ENCODE measurements at places on chromosomes 3 and 15.

DNA sequence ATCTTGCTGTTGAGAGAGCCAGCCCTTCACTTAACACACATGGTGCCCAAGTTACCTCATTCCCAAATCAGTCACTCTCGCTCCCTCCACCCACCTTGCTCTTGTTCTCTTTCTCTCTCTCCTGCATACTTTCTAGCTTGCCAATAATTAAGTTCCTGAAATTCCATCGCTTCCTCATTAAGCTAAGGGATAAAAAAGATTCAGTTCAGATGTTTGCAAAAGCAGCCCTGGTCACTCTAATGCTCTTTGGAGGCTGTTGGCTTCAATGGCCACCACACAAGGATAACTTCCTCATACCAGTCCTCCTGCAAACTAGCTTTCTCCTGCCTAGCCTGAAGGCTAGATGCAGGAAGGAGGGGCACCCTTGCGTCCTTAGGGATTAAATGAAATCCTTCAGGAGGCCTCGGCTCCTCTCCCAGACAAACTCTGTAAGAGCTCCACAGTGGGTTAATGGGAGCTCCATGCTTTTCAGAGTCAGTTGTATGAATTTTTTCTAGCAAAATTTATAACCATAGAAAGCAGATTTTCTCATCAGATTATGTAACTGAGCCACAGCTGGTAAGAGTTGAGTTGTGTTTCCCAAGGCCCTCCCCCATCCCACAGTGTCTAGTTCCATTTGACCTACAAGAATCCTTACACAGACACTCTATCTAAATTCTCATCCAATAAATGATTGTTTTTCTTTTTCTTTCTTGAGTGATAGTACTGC is 176.6 kb upstream of the TRIM42 start:
- no peak overlapping the region for H3K27ac ChIP-seq
- no peak for DNase-seq
- H3K36me3 ChIP-seq = no peaks in the 10 kb centered on the region
- H3K4me3 ChIP-seq = no peak overlapping the region

DNA sequence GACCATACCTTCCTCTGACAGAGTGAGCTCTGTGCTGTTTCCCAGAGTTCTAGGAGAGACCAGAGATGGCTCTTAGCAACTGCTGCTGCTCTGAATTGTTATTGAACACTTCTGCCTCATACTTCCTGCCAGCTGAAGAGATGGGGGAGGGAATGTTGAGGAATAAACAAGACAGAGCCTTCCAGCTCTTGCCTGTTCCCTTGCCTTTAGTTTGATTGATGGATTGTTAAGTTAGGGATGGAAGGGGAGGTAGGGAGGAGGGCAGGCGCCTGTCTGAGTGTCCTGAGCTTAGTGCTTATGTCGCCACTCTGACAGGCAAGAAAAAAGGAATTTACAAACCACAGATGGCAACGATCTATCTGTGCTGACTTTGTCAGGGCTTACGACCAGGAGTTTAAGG is 42.8 kb downstream of the ZNF609 start:
- peaks cover 14% of the 10 kb centered on the region for H3K36me3 ChIP-seq
- no peak for DNase-seq
- peak overlapping the region; percentile 51 for H3K27ac ChIP-seq
- peak overlapping the region; percentile 57 for H3K4me3 ChIP-seq
- H3K4me1 ChIP-seq = peaks cover 76% of the 10 kb centered on the region

GRCh38 chr3:136465296-136465695 is 215.2 kb downstream of the PCCB start:
- no peak for DNase-seq
- H3K27ac ChIP-seq = peak overlapping the region; percentile 49
- peaks cover 9% of the 10 kb centered on the region for H3K36me3 ChIP-seq
- peaks cover 14% of the 10 kb centered on the region for H3K4me1 ChIP-seq
- no peak overlapping the region for H3K4me3 ChIP-seq
- H3K27me3 ChIP-seq = no peaks in the 10 kb centered on the region

DNA sequence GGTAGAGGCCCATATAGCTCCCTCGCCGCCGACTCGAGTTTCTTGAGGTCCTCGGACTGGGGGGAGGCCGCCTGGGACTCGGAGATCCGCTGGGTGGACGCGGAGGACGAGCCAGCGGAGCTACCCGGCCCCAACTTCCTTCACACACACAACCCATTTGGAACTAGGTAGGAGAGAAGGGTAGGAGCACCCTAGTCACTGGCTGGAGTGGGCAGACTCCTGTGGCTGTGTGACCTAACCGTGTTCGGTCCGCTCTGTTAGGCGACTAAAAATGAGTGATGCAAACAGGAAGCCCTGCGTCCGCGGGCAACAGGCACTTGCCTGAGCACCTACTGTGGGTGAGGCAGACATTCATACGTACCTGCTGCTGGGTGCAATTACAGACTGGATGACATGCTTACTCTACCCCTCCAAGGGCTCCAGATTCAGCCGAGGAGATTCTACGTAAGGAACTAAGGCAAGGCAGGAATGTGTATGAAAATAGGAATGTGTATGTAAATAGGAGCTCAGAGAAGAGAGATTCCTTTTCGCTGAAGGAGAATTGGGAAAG is 4.6 kb upstream of the SIN3A start:
- H3K4me1 ChIP-seq = peaks cover 26% of the 10 kb centered on the region
- H3K4me3 ChIP-seq = peak overlapping the region; percentile 97
- H3K27me3 ChIP-seq = no peaks in the 10 kb centered on the region
- H3K36me3 ChIP-seq = peaks cover 33% of the 10 kb centered on the region
- H3K27ac ChIP-seq = peak overlapping the region; percentile 92
- DNase-seq = no peak

DNA sequence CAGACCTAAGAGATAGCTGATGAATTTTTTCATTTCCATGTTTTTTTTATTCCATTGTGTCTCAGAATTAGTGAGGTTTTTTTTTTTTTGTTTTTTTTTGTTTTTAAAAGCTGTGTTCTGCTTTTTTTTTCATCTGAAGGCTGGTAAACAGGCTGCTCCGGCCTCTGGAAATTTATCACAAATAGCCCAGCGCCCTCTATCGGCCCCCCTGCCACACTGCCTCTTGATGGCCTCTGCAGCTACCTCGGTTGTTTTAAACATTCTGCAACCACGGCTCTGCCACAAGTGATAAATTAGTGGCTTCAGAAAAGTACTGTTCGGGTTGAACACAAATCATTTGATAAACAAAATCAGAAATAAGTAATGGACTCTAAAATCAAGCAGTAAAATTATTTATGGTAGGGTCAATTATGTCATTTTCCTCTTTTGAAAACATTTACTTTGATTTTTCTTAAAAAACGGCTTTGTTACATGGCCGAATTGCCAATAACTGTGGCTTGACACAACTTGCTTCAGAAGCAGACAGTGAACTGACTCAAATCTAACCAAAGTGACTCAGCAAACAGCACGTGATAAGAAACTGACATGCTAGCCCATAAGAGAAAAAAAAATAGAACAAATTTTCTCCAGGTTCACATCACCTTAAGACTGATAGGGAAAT is 87.8 kb downstream of the RSL24D1 start:
- no peak overlapping the region for H3K27ac ChIP-seq
- no peaks in the 10 kb centered on the region for H3K4me1 ChIP-seq
- H3K36me3 ChIP-seq = peaks cover 2% of the 10 kb centered on the region

DNA sequence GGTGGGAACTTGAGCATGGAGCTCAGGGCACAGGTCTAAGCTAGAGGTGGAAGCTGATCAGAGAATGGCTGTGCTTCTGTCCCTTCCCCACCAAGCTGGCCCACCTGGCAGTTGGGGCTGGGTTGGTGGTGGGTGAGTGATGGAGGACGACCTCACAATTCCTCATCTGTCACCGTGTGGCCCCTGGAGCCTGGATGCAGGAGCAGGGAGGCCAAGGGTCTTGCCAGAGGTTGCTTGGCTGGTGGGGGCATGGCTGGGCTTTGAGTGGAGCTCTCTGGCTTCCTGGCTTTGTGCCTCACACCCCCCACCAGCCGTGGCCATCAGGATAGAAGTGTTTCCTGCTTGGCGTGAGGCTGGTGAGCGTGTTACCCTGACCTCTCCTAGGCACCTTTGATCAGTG is 36.0 kb downstream of the FBLN2 start:
- H3K4me3 ChIP-seq = no peak overlapping the region
- H3K36me3 ChIP-seq = no peaks in the 10 kb centered on the region
- DNase-seq = no peak
- H3K4me1 ChIP-seq = no peaks in the 10 kb centered on the region

DNA sequence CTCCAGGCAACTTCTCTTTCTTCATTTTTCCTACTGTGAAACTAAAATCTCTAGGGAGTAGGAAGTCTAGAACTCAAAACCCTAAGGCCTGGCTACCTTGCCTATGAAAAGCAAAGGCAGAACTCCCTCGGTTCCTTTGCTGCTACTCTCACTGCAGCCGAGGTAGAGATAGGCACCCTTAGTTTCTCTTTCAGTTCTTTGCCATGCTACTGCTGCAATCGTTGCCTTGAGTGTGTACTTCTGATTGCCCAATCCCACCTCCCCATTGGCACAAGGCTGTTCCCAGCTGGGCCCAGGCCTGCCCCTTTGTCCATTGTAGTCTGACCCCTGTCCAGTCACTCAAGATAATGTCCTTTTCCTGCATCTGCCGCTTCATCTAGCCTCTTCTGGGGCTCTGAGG is 92.3 kb upstream of the MRPS22 start:
- no peaks in the 10 kb centered on the region for H3K4me1 ChIP-seq
- DNase-seq = no peak
- no peak overlapping the region for H3K27ac ChIP-seq
- H3K4me3 ChIP-seq = no peak overlapping the region
- peaks cover 55% of the 10 kb centered on the region for H3K27me3 ChIP-seq
- no peaks in the 10 kb centered on the region for H3K36me3 ChIP-seq
